ENCODE measurements at places on chromosomes 7 and 10.

GRCh38 chr7:30888747-30889146 lies 22.9 kb upstream of the AQP1 start:
- DNase-seq = peak; percentile 94

- no peak for DNase-seq
These were observed 114.0 kb upstream of the HGF start for GRCh38 chr7:81883801-81884393.

DNA sequence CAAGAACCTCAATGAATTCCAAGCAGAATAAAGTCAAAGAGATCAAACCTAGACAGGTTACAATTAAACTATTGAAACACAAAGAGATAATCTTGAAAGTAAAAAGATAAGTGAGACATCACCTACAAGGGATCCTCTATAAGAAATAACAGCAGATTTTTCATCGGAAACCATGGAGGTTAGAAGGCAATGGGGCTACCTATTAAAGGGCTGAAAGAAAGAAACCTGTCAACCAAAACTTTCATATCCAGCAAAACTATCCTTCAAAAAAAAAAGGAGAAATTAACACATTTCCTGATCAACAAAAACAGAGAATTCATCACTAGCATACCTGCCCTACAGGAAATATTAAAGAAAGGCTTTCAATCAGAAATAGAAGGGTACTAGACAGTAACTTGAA lies 244.9 kb downstream of the ARHGAP12 start:
- DNase-seq = no peak

GRCh38 chr10:36023939-36024338 lies 381.8 kb upstream of the FZD8 start:
- no peak for DNase-seq

Measured in umbilical cord (tissue), 2 donors.